ENCODE measurements at places on chromosomes 13 and 19.

DNA sequence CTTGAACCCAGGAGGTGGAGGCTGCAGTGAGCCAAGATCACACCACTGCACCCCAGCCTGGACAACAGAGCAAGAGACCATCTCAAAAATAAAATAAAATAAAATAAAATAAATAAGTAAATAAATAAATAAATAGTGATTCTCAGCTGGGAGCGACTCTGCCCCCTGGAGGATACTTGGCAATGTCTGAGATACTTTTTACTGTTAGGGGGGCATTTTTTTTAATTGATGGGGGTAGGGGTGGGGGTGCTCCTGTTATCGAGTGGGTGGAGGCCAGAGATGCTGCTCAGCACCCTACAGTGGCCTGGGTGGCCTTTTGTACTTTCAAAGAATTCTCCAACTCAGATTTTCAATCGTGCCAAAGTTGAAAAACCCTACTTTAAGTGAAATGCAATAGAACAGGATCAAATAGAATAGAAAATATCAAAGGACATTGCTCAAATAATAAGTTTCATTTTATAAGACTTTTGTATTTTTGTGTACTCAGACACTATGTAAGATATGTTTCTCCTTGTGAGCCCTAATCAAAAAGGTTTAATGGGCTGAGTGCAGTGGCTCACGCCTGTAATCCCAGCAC, 7.1 kb upstream of the CLPP start:
- DNase-seq, result no peak

GRCh38 chr19:4676955-4677731, 7.0 kb upstream of the MYDGF start:
- no peak for DNase-seq

DNA sequence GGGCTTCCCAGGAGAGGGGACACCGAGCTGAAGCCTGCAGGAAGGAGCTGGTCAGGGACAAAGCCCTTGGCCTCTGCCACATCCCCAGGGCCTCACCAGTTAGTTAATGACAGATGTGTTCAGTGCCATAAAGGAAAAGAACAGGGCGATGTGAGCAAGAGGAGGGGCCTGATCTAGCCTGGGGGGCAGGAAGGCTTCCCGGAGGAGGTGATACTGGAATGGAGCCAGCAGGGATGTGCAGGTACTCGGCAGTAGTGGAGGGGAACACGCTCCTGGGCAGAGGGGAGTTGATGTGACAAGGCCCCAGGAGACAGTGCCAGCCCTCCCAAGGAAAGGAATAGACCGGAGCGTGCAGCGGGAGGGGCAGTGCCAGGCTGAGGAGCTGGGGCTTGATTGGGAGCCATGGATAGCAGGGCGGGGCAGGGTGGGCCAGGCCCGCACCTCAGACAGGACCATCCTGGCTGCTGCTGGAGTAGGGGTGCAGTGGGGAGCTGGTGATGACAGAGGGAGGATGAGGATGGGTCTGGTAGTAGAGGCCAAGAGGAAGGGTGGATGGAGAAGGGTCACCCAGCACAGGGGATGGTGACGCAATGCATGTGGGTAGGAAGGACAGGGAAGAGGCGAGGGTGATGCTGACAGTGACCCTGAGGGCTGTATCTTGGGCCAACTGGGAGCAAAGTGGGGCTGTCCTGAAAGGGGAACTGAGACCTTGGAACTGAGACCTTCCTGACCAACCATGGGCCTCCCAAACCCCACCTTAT, 4.1 kb downstream of the C19orf33 start:
- no peak for DNase-seq

- DNase-seq, result no peak
These were observed 636.7 kb upstream of the GPC6 start for GRCh38 chr13:92589955-92590354.

- no peak for DNase-seq
These were observed 4.2 kb downstream of the RCBTB1 start for GRCh38 chr13:49580980-49581680.

GRCh38 chr13:85709072-85709471, 90.1 kb downstream of the SLITRK6 start:
- DNase-seq, result no peak

- DNase-seq, result no peak
These were observed 11.0 kb upstream of the ZNF492 start for GRCh38 chr19:22622901-22623840.

Measured in esophagus squamous epithelium (tissue), 5 donors.